ENCODE measurements at places on chromosomes 1 and 21. TPM values are rescaled to one million over a fixed set of nuclear protein-coding genes. Genes with fewer than 3 reads are reported as not detected.

The C1orf185 gene
- not detected for total RNA-seq

The NBPF3 gene
- total RNA-seq, result 13.4 TPM

DNA sequence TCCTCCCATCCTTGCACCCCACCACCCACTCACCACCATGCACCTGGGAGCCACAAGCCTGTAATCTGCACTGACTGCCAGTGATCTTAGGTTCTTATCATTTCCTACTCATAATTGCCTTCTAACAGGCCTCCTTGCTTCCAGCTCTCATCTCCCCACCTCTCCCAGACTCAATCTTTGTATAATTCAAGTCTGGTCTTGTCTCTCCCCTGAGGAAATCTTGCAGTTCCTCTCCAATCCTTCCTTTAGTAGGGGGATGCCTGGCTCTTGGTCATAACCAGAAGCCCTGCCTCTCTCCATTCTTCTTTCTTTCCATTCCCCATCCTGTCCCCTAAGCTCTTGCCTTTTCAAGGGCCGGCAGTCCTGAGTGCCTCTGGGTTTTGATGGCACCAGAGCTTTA is 27.8 kb downstream of the PIGM start:
- DNase-seq, result no peak
- H3K36me3 ChIP-seq, result no peaks in the 10 kb centered on the region
- no peak overlapping the region for H3K27ac ChIP-seq

GRCh38 chr1:48194801-48195200 is 27.7 kb upstream of the SLC5A9 start:
- H3K27ac ChIP-seq, result no peak overlapping the region
- no peaks in the 10 kb centered on the region for H3K27me3 ChIP-seq
- no peak for DNase-seq

DNA sequence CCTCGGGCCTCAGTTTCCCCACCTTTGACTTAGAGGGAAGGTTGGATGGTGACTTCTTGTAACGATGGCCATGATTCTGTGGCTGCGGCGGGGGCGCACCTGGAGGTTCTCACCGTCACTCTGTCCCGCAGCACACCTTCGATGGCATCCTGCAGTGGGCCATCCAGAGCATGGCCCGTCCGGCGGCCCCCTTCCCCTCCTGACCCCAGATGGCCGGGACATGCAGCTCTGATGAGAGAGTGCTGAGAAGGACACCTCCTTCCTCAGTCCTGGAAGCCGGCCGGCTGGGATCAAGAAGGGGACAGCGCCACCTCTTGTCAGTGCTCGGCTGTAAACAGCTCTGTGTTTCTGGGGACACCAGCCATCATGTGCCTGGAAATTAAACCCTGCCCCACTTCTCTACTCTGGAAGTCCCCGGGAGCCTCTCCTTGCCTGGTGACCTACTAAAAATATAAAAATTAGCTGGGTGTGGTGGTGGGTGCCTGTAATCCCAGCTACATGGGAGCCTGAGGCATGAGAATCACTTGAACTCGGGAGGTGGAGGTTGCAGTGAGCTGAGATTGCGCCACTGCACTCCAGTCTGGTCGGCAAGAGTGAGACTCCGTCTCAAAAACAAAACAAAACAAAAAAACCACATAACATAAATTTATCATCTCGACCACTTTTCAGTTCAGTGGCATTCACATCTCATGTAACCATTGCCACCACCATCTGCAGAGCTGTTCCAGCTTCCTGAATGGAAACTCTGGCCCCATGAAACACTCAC is 2.1 kb upstream of the PFKL start:
- peak overlapping the region; percentile 3 for H3K27ac ChIP-seq
- H3K4me1 ChIP-seq, result peaks cover 11% of the 10 kb centered on the region
- H3K36me3 ChIP-seq, result no peaks in the 10 kb centered on the region
- H3K4me3 ChIP-seq, result no peak overlapping the region

DNA sequence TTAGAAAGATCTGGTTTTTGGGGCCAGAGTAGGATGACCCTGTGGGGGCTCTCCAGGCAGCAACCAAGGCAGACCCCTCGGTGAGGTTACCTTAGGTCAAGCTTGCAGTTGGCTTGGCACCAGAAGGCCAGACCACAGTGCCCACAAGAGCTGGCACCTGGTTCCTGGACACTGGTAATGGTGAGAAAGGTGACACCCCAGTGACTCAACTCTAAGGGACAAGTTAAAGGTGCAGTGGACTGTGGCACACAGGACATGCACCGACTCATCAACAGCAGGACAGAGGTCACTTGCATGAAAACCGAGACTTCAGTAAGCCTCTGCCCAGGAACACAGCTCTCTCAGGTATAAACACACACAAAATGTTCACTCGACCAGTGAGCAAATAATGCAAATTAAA is 6.7 kb downstream of the LRRC38 start:
- H3K27ac ChIP-seq, result no peak overlapping the region
- no peaks in the 10 kb centered on the region for H3K4me1 ChIP-seq
- H3K27me3 ChIP-seq, result no peaks in the 10 kb centered on the region
- no peaks in the 10 kb centered on the region for H3K36me3 ChIP-seq
- H3K4me3 ChIP-seq, result no peak overlapping the region

- no peak overlapping the region for H3K27ac ChIP-seq
- H3K4me3 ChIP-seq, result no peak overlapping the region
- H3K27me3 ChIP-seq, result no peaks in the 10 kb centered on the region
Measured at GRCh38 chr1:235931171-235931738, 64.5 kb upstream of the LYST start.

GRCh38 chr1:87208931-87209330 is 119.7 kb upstream of the LMO4 start:
- H3K36me3 ChIP-seq, result no peaks in the 10 kb centered on the region
- no peaks in the 10 kb centered on the region for H3K27me3 ChIP-seq
- H3K4me3 ChIP-seq, result no peak overlapping the region
- no peak for DNase-seq

Data from Peyer's patch (tissue), 4 donors.